Thoracic aorta (tissue), 2 donors: ENCODE measurements at places on chromosomes 4 and X. TPM values are rescaled to one million over a fixed set of nuclear protein-coding genes. Genes with fewer than 3 reads are reported as not detected.
A peak's percentile ranks its signal among the peaks of the same experiment; 100 is the strongest.

GRCh38 chrX:112849016-112849415, 8.4 kb upstream of the AMOT start:
- no peaks in the 10 kb centered on the region for H3K36me3 ChIP-seq
- H3K27ac ChIP-seq: no peak overlapping the region
- DNase-seq: no peak

DNA sequence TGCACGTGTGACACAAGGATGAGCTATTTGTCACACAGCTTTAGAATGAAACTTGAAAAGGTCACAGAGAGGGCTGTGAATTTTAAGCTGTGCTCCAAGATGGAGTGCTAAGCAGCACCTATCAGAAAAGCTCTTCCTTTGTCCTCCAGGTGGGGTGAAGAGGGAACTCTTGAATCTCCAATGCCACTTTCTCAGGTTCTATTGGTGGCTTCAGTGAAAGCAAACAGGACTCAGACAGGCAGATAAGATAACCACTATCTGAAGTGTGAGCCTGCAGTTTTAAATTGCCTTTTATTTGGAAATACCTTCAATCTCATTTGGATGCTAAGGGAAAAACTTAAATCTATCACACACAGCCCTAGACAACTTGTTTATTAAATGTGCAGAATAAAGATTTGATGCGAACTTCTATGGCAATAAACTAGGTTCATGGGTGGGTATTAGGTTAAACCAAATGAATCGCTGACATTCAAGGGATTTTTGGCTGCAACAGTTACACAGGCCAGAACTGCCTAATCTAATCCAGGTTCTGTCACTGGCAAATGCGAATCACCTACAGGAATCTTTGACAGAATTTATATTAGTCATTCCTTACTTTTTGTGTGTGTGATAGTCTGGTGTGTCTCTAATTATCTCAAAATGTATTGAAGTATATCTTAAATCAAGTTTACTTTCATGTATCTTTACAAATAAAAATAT, 13.6 kb upstream of the PDGFRA start:
- no peaks in the 10 kb centered on the region for H3K36me3 ChIP-seq
- H3K27me3 ChIP-seq: no peaks in the 10 kb centered on the region
- H3K4me1 ChIP-seq: no peaks in the 10 kb centered on the region
- H3K27ac ChIP-seq: no peak overlapping the region
- no peak for DNase-seq
- no peak overlapping the region for H3K4me3 ChIP-seq

- H3K36me3 ChIP-seq: no peaks in the 10 kb centered on the region
- H3K27ac ChIP-seq: no peak overlapping the region
- no peak for DNase-seq
- peak overlapping the region; percentile 72 for H3K4me3 ChIP-seq
Observed at GRCh38 chrX:134172588-134173259, 64.3 kb upstream of the CCDC160 start.

- no peak for DNase-seq
- H3K4me1 ChIP-seq: peaks cover 3% of the 10 kb centered on the region
- H3K36me3 ChIP-seq: no peaks in the 10 kb centered on the region
Observed at GRCh38 chr4:61505773-61506685, 305.9 kb downstream of the ADGRL3 start.

DNA sequence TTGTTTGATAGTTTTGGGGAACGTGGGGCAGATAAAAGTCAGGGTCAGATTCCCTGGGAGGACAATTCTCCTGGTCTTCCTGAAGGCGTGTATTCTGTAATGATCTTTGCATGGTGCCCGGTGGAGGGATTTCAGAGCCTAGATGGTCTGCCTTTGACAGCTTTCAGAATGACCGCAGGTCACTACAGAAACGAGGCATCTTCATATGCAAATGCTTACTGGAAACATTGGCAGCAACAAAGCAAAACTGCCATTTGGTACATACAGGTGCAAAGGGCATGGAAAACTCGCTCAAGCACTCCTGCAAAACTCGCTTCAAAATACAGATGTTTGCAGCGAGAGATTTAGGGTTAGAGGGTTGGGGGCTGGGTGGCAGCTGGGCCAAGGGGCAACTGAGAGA, 8.8 kb downstream of the C4orf50 start:
- H3K27me3 ChIP-seq: no peaks in the 10 kb centered on the region
- H3K4me1 ChIP-seq: no peaks in the 10 kb centered on the region
- H3K4me3 ChIP-seq: no peak overlapping the region
- no peak for DNase-seq

- no peak overlapping the region for H3K27ac ChIP-seq
- no peaks in the 10 kb centered on the region for H3K36me3 ChIP-seq
- no peaks in the 10 kb centered on the region for H3K27me3 ChIP-seq
- H3K4me3 ChIP-seq: no peak overlapping the region
- DNase-seq: no peak
Observed at GRCh38 chr4:11301075-11301660, 127.5 kb downstream of the HS3ST1 start.

GRCh38 chrX:7941390-7942042, 14.3 kb upstream of the PNPLA4 start:
- H3K36me3 ChIP-seq: no peaks in the 10 kb centered on the region
- H3K27ac ChIP-seq: no peak overlapping the region
- H3K4me1 ChIP-seq: no peaks in the 10 kb centered on the region
- H3K4me3 ChIP-seq: no peak overlapping the region
- H3K27me3 ChIP-seq: no peaks in the 10 kb centered on the region
- DNase-seq: no peak

DNA sequence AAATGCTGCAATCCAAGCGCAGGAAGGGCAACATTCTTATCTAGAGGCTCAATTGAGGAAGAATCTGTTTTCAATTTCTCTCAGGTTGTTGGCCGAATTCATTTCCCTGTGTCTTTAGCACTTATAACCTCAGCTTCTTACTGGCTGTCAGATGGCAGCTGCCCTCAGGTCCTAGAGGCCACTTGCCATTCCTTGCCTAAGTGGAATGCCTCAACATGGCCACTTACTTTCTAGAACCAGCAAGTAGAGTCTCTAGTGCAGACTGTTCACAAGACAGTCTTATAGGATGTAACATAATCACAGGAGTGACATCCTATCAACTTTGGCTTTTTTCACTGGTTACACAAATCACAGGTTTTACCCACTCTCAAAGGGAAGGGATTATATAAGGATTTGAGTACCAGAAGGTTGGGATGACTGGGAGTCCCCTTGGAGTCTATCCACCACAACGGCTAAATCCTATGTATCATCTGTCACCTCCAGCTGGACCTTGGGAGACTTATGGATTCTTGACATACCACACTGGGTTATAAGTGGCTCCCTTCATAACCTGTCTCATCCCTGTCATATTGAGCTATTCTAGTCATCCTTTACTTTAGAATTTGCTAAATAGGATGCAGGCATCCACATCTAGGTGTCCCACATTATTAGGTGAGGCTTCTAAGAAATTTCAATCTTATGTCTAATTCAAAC, 297.9 kb upstream of the CTSO start:
- no peak for DNase-seq
- no peak overlapping the region for H3K4me3 ChIP-seq
- peaks cover 4% of the 10 kb centered on the region for H3K4me1 ChIP-seq
- no peaks in the 10 kb centered on the region for H3K36me3 ChIP-seq
- no peak overlapping the region for H3K27ac ChIP-seq
- H3K27me3 ChIP-seq: no peaks in the 10 kb centered on the region

MAGEA12 gene
- total RNA-seq: not detected

DNA sequence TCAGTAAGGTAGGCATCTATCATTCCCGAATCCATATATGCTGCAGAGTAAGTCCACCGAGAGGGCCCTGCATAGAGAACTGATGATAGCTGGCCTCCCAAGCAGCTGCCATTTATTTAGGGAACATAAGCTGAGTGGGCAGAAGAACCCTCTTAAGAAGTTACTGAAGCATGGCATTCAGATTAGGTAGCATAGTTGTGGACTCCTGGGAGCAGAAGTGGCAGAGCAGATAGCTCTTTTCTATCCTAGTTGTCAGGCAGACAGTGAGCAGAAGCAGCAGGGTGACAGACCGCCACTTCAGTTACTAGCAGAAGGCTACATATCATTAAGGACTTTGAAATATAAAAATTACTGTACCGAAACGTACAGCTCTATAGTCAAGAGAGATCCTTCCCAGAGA, 454.7 kb downstream of the PPP4R3C start:
- DNase-seq: no peak
- no peaks in the 10 kb centered on the region for H3K36me3 ChIP-seq
- no peaks in the 10 kb centered on the region for H3K27me3 ChIP-seq

BTK gene
- total RNA-seq: 7.7 TPM

ZCCHC18 gene
- total RNA-seq: 0.49 TPM

CHST7 gene
- total RNA-seq: 33.5 TPM

DNA sequence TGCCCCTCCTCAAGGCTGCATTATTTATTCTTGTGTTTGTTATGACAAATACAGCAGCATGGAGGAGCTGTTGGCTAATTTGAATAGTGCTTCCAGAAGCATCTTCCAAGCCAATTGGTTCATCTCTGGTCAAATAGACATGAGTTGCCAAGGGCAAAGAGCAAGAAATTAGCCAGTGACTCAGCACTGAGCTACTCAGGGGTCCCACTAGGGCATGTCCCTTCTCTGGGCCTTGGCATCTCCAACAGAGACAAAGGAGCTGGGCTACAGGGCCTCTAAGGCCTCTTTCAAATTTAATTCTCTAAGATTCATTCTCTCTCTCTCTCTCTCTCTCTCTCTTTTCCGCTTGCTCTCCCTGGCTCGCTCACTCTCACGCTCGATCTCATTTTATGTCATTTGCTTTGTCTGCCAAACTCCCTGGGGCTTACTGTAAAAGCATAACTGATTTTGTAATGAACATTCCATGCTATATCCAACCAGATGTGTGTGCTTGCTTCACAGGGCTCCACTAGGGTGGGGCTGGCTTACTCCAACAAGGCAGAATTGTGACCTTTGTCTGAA, 86.7 kb upstream of the MAGEA4 start:
- no peak for DNase-seq
- no peak overlapping the region for H3K27ac ChIP-seq
- no peak overlapping the region for H3K4me3 ChIP-seq
- no peaks in the 10 kb centered on the region for H3K36me3 ChIP-seq
- no peaks in the 10 kb centered on the region for H3K27me3 ChIP-seq

GRCh38 chr4:32986236-32986635, 2266.1 kb downstream of the PCDH7 start:
- DNase-seq: no peak
- no peak overlapping the region for H3K4me3 ChIP-seq
- no peaks in the 10 kb centered on the region for H3K36me3 ChIP-seq

ARHGAP6 gene
- total RNA-seq: 22.3 TPM

DNA sequence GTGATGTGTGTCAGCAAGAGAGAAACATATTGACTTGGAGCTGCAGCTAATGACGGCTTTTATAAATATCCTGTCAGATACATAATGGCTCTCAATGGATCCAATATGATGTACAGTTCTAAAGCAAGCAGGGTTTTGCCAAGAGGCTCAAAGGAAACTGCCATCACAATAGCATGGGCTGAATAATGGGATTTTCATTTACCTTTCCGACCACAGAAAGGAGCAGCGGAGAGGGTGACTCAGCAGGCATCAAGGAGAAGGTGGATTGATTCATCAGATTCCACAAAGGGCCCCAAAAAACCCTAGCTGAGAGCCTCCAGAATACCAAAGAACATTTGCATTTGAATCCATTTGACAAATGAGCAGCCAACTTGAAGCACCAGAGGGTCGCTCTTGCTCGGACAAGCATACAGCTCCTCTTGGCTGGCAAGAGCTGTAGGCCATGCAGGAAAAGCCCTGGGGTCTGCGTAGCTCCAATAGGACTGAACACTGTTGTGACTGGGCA, 355.7 kb upstream of the NOCT start:
- no peak overlapping the region for H3K27ac ChIP-seq
- no peak overlapping the region for H3K4me3 ChIP-seq
- no peaks in the 10 kb centered on the region for H3K4me1 ChIP-seq
- H3K36me3 ChIP-seq: no peaks in the 10 kb centered on the region
- no peak for DNase-seq

- H3K27me3 ChIP-seq: no peaks in the 10 kb centered on the region
- H3K4me3 ChIP-seq: no peak overlapping the region
- peak; percentile 23 for DNase-seq
- H3K4me1 ChIP-seq: peaks cover 12% of the 10 kb centered on the region
- H3K36me3 ChIP-seq: no peaks in the 10 kb centered on the region
Observed at GRCh38 chr4:153748378-153748777, 11.4 kb downstream of the RNF175 start.

DNA sequence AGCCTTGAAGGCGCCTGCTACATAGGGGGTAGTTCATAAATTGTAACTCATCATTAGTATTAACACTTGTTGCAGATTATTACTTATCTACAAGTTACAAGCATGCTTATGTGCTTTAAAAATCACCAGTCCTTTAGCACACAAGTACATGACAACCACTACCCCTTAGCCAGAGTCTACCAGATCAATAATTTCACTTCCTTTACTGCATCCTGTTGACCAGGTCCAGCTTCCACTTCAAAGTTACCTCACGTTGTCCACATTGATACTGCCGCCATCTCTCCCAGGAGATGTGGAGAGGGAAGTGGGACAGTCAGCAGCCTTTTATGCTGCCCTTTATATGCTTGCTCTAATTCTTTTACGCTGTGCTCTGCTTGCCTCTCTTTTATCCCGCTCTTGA, 231.3 kb upstream of the CXXC4 start:
- H3K4me3 ChIP-seq: no peak overlapping the region
- H3K27ac ChIP-seq: no peak overlapping the region
- peaks cover 6% of the 10 kb centered on the region for H3K4me1 ChIP-seq
- no peaks in the 10 kb centered on the region for H3K36me3 ChIP-seq
- DNase-seq: no peak
- H3K27me3 ChIP-seq: no peaks in the 10 kb centered on the region

DNA sequence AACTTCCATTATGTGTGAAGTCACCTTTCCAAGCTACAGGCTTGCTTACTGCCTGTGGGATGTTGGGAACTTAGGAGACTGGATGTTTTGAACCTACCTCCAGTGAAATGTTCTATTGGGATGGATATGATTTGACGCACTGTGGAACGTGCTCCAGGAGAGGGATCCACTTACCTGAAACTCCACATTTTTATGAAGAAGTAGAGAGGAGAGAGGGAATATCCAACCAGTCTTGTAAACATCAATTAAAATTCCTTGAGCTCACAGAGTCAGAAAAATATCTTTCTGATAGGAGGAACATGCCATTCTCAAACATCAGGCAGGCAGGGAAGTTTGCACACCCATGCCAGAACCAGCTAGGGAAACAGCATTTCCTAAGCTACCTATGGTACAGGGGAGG, 91.1 kb upstream of the MAOA start:
- no peaks in the 10 kb centered on the region for H3K27me3 ChIP-seq
- no peaks in the 10 kb centered on the region for H3K4me1 ChIP-seq
- no peak overlapping the region for H3K27ac ChIP-seq
- no peak overlapping the region for H3K4me3 ChIP-seq
- no peak for DNase-seq

GC gene
- not detected for total RNA-seq

DNA sequence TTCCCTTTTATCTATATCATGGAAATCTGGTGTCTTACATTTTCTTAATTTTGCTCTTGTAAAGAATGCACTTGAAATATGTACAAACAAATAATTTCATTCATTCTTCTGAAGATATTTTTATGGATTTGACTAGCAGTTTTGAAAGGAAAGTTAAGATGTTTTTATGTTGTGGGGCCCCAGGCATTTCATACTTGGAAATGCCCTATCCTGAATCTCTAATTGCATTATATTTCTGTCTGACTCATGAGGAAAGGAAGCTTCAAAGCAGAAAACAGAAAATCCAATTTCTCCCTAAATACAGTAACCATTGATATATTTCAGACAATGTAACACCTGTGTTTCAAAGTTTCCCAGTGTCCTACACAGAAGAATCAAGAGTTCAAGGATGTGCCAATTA, 73.2 kb upstream of the NPNT start:
- DNase-seq: no peak

GRCh38 chr4:87375719-87376291, 15.2 kb downstream of the HSD17B11 start:
- H3K27ac ChIP-seq: no peak overlapping the region
- H3K27me3 ChIP-seq: no peaks in the 10 kb centered on the region
- no peak overlapping the region for H3K4me3 ChIP-seq
- H3K4me1 ChIP-seq: no peaks in the 10 kb centered on the region
- H3K36me3 ChIP-seq: peaks cover 28% of the 10 kb centered on the region
